ENCODE measurements at places on chromosomes 6 and 20.

- no peaks in the 10 kb centered on the region for H3K4me1 ChIP-seq
- H3K4me3 ChIP-seq: no peak overlapping the region
- no peaks in the 10 kb centered on the region for H3K36me3 ChIP-seq
- no peaks in the 10 kb centered on the region for H3K27me3 ChIP-seq
These were observed 17.5 kb downstream of the SPATS1 start for GRCh38 chr6:44359973-44360372.

- H3K4me1 ChIP-seq: no peaks in the 10 kb centered on the region
- H3K27ac ChIP-seq: no peak overlapping the region
- DNase-seq: no peak
- 0 out of 2 replicates have a peak, but pooled peaks cover 5% of the 10 kb centered on the region for H3K36me3 ChIP-seq
- peaks cover 4% of the 10 kb centered on the region for H3K27me3 ChIP-seq
These were observed 437 bp downstream of the CD40 start for GRCh38 chr20:46118481-46119020.

- H3K27ac ChIP-seq: no peak overlapping the region
- no peak overlapping the region for H3K4me3 ChIP-seq
- H3K27me3 ChIP-seq: no peaks in the 10 kb centered on the region
These were observed 2.8 kb upstream of the RBPJL start for GRCh38 chr20:45303586-45304463.

DNA sequence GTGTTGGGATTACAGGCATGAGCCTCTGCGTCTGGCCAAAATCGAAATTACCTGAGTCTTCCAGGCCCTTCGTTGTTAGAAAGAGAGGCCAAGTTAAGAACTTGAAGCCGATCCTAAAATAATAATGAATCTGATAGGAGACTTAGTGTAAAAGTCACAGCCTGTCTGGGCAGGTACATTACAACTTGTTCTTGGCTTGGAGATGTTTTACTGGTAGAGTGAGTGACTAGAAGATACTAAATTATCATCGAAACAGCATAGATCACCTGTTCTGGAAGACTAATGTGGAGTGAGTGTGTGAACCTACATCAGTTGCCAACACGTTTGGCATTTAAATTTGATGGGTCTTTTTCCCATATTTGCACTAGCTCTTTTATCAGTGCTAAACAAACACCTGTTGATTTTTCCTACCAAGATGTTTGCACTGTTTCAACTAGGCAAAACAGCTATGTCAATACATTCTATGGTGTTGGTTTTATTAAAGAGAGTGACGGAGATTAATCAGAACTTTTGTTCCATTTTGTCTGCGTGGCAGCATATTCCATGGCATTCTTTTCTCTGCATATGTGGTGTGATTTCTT lies 4.6 kb upstream of the TMEM217 start:
- H3K27me3 ChIP-seq: no peaks in the 10 kb centered on the region
- H3K27ac ChIP-seq: no peak overlapping the region
- no peaks in the 10 kb centered on the region for H3K4me1 ChIP-seq
- no peak for DNase-seq
- no peaks in the 10 kb centered on the region for H3K36me3 ChIP-seq
- H3K4me3 ChIP-seq: no peak overlapping the region

- peaks cover 2% of the 10 kb centered on the region for H3K4me1 ChIP-seq
- no peak overlapping the region for H3K4me3 ChIP-seq
- no peaks in the 10 kb centered on the region for H3K36me3 ChIP-seq
These were observed 221.5 kb downstream of the PREX1 start for GRCh38 chr20:48606172-48606840.

DNA sequence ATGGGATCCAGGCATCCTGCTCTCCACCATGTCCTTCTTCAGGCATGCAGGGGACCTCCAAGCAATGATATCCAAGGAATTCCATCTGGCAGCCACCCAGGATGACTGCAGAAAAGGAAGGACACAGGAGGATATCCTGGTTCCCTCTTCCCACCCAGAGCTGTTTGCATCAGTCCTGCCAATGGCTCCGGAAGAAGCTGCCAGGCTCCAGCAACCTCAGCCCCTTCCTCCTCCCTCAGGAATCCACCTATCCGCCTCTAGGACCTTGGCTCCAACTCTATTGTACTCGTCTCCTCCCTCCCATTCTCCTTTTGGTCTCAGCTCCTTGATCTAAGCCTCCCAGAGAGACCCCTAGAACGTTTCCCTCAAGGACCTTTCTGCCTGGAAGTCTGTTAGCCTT lies 733 bp upstream of the PSORS1C2 start:
- DNase-seq: no peak
- H3K27me3 ChIP-seq: no peaks in the 10 kb centered on the region
- H3K36me3 ChIP-seq: peaks cover 2% of the 10 kb centered on the region
- no peak overlapping the region for H3K27ac ChIP-seq
- no peak overlapping the region for H3K4me3 ChIP-seq

GRCh38 chr20:59564171-59564570 lies 40.2 kb upstream of the PHACTR3 start:
- no peak for DNase-seq
- H3K4me1 ChIP-seq: no peaks in the 10 kb centered on the region
- no peak overlapping the region for H3K4me3 ChIP-seq
- H3K36me3 ChIP-seq: no peaks in the 10 kb centered on the region
- H3K27me3 ChIP-seq: no peaks in the 10 kb centered on the region

GRCh38 chr6:37004044-37004980 lies 1.1 kb upstream of the FGD2 start:
- H3K36me3 ChIP-seq: no peaks in the 10 kb centered on the region
- no peak overlapping the region for H3K27ac ChIP-seq
- H3K4me1 ChIP-seq: no peaks in the 10 kb centered on the region
- no peak overlapping the region for H3K4me3 ChIP-seq

GRCh38 chr6:75117701-75118100 lies 88.2 kb downstream of the COL12A1 start:
- no peaks in the 10 kb centered on the region for H3K4me1 ChIP-seq
- H3K27me3 ChIP-seq: no peaks in the 10 kb centered on the region
- no peak overlapping the region for H3K4me3 ChIP-seq
- no peak overlapping the region for H3K27ac ChIP-seq
- no peak for DNase-seq

Data from iPS DF 6.9 (cell line).